ENCODE measurements at places on chromosomes 2 and 18.

- DNase-seq = no peak
Observed at GRCh38 chr2:55932843-55933242, 9.3 kb upstream of the EFEMP1 start.

GRCh38 chr18:69031571-69031970, 233.7 kb downstream of the CCDC102B start:
- no peak for DNase-seq

DNA sequence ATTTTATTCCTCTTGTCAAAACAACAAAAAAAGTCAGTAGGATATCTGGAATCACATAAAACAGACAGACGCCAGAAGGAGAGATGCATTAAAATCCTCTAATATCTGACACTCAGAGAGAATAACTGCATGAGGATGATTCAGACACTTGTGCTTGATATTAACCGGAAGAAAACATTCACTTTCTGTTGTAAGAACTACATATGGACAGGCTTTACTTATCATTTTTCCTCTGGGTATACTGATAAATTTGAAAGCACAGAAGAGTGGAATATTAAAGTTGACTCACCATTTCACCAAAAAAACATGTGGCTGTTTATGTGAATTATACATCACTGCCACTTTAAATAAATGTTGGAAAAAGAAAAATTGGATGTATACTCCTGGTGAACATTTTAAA, 589.1 kb upstream of the CDH2 start:
- no peak for DNase-seq

DNA sequence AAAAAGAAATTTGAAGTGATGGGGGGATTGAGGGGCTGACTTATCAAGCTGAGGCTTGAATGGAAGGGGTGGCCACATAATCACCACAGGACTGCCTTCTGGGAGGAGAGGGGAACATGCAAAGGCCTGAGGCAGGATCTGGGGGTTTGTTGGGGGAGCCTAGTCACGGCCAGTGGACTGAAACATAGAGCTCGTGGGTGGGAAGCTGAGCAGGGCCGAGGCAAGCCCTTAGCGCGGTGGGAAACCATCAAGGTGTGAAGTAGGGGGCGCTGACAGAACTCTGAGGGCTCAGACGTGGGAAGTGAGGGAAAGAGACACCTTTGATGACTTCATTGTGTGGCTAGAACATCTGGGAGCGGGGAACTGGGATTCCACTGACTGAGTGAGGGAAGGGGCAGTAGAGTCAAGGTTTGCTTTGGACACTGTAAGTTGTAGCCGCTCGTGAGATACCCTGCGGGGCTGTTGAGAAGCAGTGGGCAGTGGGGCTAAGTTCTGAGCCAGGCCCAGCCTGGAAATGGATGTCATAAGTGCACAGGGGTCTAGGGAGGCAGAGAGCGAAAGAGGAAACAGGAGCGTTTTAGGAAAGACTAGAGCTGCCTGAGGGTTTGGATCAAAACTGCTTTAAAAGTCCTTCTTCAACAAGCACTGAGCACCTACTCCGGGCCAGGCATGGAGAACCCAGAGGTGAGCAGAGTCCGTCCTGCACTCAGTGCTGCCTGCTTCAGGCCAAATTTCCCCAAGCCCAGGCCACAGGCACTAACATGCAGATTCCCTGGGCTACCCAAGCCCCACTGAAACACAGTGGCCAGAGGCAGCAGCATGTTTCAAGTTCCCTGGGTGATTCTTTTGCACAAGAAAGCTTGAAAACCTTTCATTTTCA, 686 bp upstream of the SNORC start:
- no peak for DNase-seq

DNA sequence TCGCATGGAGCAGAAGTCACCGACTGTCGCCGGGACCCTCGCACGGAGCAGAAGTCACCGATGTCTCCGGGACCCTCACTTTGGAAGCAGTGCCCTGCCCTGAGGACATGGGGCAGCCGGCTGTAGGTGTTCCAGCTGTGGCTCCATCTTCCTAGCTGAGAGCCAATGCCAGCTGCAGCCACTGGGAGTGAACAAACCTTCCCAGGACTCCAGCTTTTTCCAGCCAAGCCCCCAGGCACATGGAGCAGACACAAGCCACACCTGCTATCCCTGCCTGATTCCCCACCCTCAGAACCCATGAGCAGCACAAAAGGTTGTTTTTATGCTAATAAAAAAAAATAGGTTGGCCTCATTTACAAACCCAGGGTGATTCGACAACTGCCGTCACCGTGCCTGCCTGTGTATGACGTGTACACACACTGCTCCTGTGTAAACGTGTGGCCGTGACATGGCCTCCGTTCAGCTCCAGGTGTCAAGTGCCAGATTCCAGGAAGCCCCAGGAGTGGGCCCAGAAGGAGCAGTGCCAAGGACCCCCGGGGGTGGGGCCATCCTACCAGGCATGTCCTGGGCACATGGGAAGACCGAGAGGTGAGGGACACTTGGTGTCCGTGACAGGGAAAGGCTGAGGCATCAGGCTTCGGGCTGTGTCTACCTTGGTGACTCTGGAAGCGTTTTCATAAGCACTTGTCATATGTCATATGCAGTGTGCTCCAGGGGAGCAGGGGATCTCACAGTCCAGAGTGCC, 91.5 kb downstream of the EIPR1 start:
- no peak for DNase-seq

- no peak for DNase-seq
Observed at GRCh38 chr2:229087843-229088516, 183.1 kb downstream of the PID1 start.

- no peak for DNase-seq
Observed at GRCh38 chr18:498931-499775, 1.3 kb downstream of the COLEC12 start.

GRCh38 chr18:55455938-55456337, 132.1 kb downstream of the TCF4 start:
- no peak for DNase-seq

DNA sequence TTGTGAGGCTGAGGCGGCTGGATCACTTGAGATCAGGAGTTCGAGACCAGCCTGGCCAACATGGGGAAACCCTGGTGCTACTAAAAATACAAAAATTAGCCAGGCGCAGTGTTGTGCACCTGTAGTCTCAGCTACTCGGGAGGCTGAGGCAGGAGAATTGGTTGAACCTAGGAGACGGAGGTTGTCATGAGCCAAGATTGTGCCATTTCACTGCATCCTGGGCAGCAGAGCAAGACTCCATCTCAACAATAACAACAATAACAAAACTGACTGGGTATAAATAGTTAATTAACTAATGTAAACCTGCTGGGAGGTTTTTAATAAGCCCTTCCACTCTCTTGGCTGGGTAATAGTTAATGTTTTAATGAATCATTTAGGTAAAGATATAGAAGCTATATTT, 7.8 kb downstream of the SULT6B1 start:
- DNase-seq = no peak

- DNase-seq = no peak
Observed at GRCh38 chr2:65957454-65957853, 477.5 kb upstream of the MEIS1 start.

DNA sequence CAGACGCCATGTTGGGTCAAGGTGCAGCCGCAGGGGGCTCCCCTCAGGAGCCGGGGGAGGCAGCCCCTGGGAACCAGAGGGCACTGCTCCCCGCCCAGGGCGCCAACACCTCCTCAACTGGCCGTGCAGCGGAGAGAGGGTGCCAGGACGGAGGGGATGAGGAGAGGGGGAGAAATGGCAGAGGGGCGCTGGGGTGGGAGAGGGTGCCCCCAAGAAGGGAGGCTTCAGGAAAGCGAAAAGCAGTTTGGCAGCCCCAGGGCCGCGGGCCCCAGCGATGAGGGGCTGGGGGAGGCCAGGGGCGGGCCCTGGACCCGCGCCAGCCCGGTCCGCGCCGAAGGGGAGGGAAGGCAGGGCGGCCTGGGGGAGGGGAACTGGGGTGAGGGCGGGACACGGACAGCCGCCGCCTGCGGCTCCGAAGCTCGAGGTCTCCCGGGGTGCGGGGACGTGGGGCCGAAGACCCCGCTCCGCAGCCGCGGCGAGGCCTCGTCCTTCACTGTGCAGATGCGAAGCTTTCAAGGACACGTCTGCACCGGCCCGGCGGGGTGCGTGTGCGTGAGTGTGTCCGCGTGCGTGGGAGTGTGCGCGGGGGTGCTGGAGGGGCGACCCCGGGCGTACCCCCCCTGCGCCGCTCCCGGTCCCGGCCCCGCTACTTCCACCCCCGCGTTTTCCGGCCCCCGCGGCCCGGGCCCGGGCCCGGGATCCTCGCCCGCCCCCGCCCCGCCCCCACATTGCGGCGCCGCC, 1.4 kb downstream of the DNMT3A start:
- no peak for DNase-seq

GRCh38 chr2:71830497-71831192, 317.0 kb downstream of the CYP26B1 start:
- DNase-seq = no peak

DNA sequence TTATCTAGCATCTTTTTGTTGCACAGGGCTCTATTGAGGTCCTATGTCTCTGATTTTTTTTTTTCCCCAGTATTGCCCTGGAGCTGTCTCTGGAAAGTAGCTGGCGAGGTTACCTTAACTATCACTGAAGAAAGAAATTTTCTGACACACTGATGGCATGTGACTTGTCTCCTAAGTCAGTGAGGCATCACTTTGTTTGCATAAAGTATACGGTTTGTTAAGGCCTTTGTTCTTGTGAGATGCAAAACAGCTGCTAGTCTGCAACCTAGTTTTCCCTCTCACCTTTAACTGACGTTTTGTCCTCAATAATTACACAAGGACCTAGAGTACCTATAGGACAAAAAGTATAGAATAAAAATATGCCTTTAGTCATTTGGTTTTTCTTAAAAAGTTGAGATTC, 41.8 kb downstream of the UBXN4 start:
- DNase-seq = no peak

DNA sequence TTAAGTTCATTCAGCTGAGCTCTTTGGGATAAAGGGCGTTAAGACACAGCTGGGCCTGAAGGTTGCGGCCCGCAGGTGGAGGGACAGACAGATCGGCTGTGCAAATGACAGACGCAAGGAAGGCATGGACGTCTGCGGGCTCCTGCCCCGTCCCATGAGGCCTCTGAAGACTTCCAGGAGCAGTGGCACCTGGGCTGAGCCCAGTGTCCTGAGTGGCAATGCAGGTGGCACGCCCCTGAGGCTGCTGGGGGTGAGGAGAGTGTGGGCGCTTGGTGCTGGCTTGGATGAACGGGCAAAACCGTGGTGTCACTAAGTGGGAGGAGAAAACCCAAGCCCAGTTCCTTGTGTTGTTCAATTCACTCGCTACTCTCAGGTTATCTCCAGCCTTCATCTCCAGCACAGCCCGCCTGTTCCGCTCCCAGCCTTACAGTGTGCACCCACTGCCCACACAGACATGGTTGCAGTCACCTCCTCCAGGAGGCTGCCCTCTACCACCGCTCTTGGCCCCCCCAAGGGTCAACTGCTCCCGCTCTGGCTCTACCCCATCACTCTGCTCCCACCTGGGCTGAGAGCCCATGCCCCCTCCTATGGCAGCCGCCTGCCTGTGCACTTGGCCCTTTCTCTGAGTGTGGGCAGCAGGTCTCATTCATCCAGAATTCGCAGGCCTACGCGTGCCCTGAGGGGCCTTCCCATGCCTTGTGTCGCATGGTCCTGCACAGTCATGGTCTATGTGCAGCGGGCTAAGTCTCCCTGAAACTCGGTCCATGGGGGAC, 50.3 kb downstream of the PTGR3 start:
- DNase-seq = no peak

All from stimulated activated CD4-positive, alpha-beta T cell treated with anti-CD3 and anti-CD28 coated beads, Interleukin-15, amount 100 ng/mL, for 1 hour (primary cell).